Stimulated activated naive CD4-positive, alpha-beta T cell treated with Interleukin-2 at 50 U/mL for 16 hours (primary cell): ENCODE measurements at places on chromosomes 16 and 17.

- no peak for DNase-seq
Observed at GRCh38 chr17:44223541-44224071, 4.1 kb upstream of the UBTF start.

DNA sequence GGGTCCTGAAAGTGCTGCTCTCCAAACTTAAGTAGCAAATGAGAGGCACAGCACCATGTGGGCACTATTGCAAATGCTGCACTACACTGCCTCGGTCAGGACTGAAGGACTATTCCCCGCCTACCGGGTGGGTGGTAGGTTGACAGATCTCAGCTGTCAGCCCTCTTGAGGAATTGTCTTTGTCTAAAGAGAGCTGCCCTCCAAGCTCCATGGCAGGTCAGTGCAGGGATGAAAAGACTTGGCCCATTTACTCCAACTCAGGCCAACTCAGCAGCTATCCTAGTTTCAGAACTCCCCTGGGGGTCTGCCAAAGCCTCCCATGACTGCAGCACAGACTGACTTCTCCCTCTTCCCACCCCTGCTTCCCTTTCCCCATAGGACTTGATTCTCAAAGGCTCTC, 3.4 kb upstream of the PDZD9 start:
- no peak for DNase-seq

GRCh38 chr17:79706931-79707850, 23.6 kb upstream of the ENPP7 start:
- DNase-seq = no peak

GRCh38 chr16:53123747-53124146, 69.0 kb downstream of the CHD9 start:
- DNase-seq = no peak

DNA sequence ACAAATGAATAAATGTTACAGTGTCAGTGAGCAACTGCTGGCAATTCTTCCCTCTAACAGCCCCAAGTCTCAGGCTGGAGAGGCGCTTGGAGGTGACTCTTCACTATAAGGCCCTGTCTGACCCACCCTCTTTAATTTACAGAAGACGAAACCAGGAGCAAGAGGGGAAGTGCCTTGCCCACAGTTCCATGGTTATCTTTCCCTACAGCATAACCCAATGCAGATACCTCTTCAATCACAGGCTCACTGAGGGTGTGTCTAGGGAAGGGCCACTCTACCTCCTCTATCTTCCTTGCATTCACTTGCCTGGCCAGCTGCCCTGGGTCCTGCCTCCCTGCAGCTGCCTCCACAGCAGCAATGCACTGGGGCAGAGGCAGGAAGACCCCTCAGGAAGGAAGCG, 9.6 kb upstream of the N4BP1 start:
- no peak for DNase-seq

DNA sequence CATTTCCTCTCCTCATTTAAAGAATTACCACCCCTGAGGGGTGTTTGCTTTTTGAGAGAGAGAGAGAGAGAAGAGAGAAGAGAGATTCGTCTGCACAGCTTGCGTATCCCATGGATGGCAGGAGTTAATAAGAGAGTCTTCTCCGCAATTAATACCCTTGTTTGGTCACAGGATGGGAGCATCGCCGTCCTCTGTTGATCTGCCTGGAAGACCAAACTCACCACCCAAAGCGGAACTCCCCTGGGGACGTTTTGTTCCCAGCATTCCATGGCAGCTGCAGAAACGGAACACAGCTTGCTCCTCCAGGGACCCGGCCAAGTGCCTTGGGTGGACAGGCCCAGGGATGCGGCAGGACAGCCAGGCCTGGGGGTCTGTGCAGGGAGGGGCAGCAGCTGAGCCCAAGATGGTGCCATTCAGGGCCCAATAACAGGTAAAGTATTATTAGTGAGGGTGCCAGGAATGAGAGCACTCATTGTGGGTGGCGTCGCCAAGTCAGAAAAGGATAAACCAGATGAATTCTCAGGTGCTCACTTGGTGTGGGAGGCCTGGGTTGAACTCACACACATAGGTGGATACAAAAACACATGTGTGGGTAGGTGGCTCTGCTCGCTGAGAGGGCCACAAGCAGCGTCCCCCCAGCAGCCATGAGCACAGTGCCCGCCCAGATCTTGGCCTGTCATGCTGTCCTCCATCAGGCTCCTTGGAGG, 83.1 kb downstream of the NT5M start:
- DNase-seq = no peak
